ENCODE measurements at places on chromosomes 3 and 15. TPM values are rescaled to one million over a fixed set of nuclear protein-coding genes. Genes with fewer than 3 reads are reported as not detected.

DNA sequence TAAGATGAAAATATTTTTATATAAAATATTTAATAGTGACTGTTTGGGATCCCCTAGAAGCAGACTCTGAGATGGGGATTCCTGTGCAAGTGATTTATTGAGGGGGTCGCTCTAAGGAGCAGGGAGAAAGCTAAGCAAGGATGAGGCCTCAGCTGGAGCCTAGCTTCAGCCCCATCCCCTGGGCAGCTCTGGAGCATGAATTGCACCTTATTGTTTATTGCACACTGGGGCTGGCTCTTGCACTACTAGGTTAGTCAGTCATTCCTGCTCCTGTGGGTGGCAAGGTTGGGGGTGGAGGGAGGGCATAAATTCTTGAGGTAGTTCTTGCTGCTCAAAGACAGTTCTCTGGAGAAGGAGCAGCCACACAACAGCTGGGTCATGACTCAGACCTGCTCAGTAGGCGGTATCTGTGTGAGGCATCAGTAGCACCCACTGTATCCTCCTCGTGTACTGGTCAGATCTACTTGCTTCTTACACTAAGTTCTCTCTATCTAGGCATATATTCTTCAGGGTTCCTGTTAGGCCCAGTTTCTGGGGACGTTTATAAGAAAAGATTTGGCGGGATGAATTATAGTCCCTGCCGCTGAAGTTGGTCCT is 27.2 kb upstream of the TNFSF10 start:
- DNase-seq = no peak

CHRFAM7A gene
- 2.0 TPM for total RNA-seq

DNA sequence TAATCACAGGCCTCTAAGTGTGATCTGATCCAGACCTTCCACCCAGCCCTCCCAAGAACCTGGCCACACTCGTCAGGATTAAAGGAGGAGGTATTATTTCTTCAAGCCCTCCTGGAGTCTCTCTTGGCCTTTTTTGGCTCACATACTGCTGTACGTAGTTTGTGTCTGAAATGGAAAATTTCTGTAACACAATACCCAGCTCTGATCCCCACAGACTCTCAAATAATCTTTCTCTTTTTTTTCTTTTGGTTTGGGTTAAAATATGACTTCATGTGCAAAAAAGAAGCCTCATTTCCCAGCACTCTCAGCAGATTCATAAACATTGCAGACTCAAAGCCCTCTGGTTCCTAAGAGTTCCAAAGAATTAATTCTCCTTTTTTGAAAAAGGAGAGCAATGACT is 96.5 kb upstream of the PHLDB2 start:
- DNase-seq = no peak

DNA sequence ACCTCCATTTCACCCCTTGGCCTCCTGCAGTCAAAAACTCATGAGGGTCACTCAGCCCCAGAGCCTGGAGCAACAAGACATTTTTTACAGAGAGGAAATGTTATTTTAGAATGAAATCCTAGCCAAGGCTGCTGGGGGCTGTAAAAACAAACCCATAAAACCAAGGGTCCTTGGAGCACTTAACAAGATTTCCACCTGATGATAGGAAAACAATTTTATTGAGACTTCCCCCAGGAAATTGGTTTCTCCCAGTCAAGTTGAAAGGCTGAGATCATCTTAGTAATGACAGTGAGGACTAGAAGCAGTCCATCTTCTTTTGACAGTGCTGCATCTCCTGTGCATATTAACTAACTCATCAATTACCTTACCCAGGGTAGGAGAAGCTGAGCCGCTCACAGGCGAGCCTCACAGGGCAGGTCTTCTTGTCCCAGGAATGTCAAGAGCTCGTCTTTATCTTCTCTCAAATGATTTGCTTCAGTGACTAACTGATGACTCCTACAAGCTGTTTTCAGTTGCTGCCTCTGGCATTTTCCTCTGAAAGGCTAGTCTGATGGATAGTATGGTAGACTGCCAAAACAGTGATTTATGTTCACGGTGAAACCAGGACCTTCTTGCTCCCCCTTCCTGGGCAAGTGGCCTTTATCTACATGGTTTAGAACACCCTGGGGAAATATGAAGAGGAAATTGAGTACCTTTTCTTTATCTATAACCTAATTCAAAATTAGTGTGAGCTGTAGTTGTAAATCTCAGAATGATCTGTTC is 34.6 kb upstream of the AEN start:
- no peak for DNase-seq

GRCh38 chr3:13141991-13142412 is 68.8 kb upstream of the IQSEC1 start:
- no peak for DNase-seq

P2RY1 gene
- 10.1 TPM for total RNA-seq

DNA sequence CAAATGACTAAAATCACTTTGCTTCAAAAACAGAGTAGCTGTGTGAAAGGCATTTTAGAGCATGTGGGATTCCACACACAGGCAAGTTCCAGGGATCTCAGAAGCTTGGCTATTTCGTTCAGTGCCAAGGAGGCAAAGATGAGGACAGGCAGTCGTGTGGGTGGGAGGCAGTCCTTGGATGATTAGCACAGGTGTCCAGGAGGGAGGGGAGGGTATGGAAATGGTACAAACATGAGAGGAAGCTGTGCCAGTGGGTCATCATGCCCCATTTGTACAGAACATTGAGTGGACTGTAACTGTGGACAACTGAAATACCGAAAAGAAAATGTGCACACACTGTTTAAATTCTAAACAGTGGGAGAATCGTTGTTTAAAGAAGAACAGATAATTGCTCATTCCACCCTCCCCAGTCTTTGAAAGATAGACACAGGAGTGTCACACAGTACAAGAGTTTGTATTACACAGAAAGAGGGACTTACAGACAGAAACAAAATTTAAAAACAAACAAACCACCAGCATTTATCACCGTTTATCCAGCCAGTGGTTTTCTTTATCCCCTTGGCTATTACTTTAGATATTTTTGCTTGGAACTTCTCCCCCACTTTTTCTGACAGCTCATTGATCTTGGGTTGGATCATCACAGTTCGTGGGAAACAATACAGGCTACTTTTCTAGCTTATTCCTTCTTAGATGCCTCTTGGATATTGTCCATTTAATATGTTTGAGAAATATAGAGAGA is 122.9 kb downstream of the GREM1 start:
- no peak for DNase-seq

SLCO2A1 gene
- total RNA-seq = 7.8 TPM

GRCh38 chr3:36372534-36372935 is 7.8 kb upstream of the STAC start:
- DNase-seq = no peak

Measured in Right ventricle myocardium inferior (tissue), 1 donor.